ENCODE measurements at places on chromosomes 2 and 18. TPM values are rescaled to one million over a fixed set of nuclear protein-coding genes. Genes with fewer than 3 reads are reported as not detected.
A peak's percentile ranks its signal among the peaks of the same experiment; 100 is the strongest.

OSGEPL1 gene
- 14.8 TPM for total RNA-seq

DNA sequence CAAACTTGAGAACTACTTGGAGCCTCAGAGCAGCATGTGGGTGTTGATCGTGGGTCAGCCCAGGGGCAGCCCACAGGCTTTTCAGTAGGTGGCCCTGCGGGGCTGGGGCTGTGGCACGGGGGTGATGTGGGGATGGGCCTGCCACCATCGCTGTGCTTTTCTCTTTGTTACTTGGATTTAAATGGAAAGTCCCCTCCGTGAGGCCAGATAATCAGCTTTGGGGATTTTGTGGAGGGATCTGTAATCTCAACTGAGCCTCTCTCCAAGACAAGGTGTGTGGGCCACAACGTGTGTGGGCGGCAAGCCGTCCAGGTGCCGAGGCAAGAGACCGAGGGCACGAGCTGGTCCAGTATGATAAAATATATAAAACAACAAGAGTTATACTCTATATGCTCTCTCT is 16.7 kb downstream of the COLEC11 start:
- H3K27ac ChIP-seq: no peak overlapping the region
- DNase-seq: no peak
- no peaks in the 10 kb centered on the region for H3K27me3 ChIP-seq

GRCh38 chr18:49890041-49890440 is 76.7 kb upstream of the ACAA2 start:
- H3K4me1 ChIP-seq: no peaks in the 10 kb centered on the region
- no peak overlapping the region for H3K4me3 ChIP-seq
- H3K27me3 ChIP-seq: no peaks in the 10 kb centered on the region
- DNase-seq: no peak
- H3K27ac ChIP-seq: no peak overlapping the region
- no peaks in the 10 kb centered on the region for H3K36me3 ChIP-seq

DNA sequence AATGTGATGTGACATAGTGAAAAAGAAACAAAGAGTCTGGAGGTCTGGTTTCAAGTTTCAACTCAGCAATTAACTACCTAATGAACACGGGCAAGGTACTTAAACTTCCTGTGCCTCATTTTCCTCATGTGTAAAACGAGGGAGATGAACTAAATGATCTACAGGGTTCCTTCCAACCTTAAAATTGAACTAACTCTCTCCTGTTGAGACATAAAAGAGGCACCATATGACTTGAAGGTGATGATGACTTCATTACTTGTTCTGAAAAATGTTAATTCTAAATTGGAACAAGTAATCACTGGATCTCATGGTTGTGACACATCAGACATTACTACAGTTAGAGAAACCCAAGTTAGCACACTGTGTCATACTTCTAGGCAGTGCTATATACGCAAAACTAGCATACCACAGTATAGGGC is 8.9 kb upstream of the REL start:
- no peaks in the 10 kb centered on the region for H3K4me1 ChIP-seq
- no peaks in the 10 kb centered on the region for H3K36me3 ChIP-seq
- H3K27me3 ChIP-seq: no peaks in the 10 kb centered on the region
- H3K27ac ChIP-seq: no peak overlapping the region
- no peak for DNase-seq

DNA sequence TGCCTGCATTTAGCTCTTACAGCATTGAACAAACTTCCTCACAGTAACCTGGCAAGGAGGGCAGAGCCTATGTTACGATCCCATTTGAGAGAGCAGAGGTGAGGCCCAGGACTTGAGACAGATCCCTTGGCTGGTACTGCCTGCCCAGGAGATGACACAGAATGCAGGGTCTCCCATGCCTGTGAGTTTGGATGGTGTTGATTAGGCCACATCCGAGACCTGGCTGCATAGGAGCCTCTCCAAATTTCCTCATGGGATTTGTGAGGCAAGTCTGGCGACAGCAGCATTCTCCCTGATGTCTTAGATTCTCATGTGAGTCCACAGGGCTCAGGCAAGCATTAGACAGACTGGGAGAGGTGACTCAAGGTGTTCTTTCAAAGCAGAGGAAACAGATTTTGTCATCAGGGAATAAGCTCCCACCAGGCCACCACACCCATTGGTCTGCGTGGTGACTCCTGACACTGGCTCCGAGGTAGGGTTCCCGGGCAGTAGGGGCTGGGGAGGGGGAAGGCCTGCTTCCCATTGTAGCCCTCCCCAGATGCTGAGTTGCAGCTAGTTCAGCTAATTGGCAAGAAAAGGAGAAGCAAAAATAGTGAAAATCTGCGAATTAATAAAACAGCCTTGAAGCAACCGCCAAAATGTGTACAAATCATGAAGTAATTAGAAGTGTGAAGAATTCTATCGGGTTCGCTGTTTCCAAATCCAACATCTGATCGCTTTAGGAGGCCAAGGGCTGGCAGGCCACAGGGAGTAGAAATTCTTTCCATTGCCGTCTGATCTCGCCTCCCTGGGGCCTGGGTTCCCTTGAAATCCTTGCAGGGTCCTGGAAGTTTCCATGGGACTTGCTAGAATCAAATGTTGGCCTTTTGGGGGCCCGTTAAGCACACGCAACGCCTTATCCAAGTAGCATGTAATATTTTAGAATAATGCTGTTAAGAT is 68.0 kb downstream of the MAPK4 start:
- peaks cover 4% of the 10 kb centered on the region for H3K4me1 ChIP-seq
- no peak overlapping the region for H3K27ac ChIP-seq
- H3K4me3 ChIP-seq: no peak overlapping the region
- H3K27me3 ChIP-seq: no peaks in the 10 kb centered on the region
- peak; percentile 29 for DNase-seq

GRCh38 chr2:172128484-172128883 is 25.8 kb upstream of the DLX2 start:
- no peaks in the 10 kb centered on the region for H3K27me3 ChIP-seq
- no peak for DNase-seq
- no peaks in the 10 kb centered on the region for H3K36me3 ChIP-seq
- no peak overlapping the region for H3K4me3 ChIP-seq

- H3K27me3 ChIP-seq: no peaks in the 10 kb centered on the region
- no peak for DNase-seq
- peaks cover 24% of the 10 kb centered on the region for H3K36me3 ChIP-seq
- no peak overlapping the region for H3K4me3 ChIP-seq
- no peak overlapping the region for H3K27ac ChIP-seq
Observed at GRCh38 chr2:36545871-36546416, 52.0 kb downstream of the FEZ2 start.

DNA sequence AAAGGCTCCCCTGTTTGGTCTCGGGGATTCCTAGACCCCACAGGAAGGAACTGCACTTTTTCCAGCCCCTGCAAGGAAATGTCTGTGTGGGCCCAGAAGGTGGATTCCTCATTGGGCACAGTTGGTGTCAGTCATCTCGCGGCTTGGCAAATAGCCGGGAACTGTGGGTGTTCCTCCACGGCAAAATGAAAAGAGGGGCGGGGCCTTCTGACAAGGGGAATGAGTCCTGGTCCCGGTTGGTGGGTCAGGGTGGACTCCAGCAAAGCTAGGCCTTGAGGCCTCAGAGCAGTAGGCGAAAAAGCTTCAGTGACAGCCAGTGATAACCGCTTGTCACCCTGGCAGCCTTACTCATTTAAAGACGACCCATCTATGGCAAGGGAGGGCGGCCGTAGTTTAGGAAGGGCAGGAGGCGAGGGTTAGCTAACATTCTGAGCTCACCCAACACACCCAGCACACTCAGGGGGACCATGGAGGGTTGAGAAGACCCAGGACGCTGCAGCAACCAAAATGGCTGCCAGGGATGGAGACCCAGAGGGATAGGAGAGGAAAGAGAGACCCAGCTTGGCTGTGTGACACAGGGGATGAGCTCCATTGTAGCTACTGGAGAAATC is 16.5 kb downstream of the SLC4A3 start:
- peaks cover 3% of the 10 kb centered on the region for H3K27me3 ChIP-seq
- peak overlapping the region; percentile 90 for H3K27ac ChIP-seq
- peaks cover 8% of the 10 kb centered on the region for H3K4me1 ChIP-seq
- peaks cover 2% of the 10 kb centered on the region for H3K36me3 ChIP-seq

DNA sequence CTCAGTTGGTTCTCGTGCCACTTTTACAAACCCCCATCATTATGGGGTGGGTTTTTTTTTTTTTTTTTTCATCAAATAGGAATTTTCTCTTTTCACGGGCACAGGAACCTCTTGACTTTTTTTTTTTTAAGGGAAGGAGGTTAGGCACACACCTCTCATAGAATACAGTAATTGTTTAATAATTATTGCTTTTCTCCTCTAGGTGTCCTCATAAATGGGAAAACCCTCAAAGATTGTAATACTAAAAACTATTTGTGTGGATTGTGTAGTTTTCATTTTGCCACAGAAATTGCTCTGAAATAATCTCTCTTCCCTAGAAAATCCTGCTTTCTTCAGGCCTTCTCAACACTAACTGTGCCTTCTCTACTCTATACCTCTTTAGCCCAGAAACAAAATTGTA is 147.3 kb downstream of the GREB1L start:
- H3K36me3 ChIP-seq: no peaks in the 10 kb centered on the region
- H3K27me3 ChIP-seq: no peaks in the 10 kb centered on the region
- DNase-seq: no peak
- H3K4me1 ChIP-seq: no peaks in the 10 kb centered on the region

XDH gene
- total RNA-seq: 0.71 TPM

GRCh38 chr2:136175466-136175865 is 57.5 kb upstream of the CXCR4 start:
- no peaks in the 10 kb centered on the region for H3K4me1 ChIP-seq
- no peak overlapping the region for H3K27ac ChIP-seq
- H3K27me3 ChIP-seq: no peaks in the 10 kb centered on the region
- no peak overlapping the region for H3K4me3 ChIP-seq
- no peak for DNase-seq

GAL3ST2 gene
- 0.40 TPM for total RNA-seq

- no peaks in the 10 kb centered on the region for H3K27me3 ChIP-seq
- no peak for DNase-seq
- H3K36me3 ChIP-seq: peaks cover 3% of the 10 kb centered on the region
- peaks cover 7% of the 10 kb centered on the region for H3K4me1 ChIP-seq
Observed at GRCh38 chr18:56884511-56884910, 233.4 kb downstream of the WDR7 start.

DNA sequence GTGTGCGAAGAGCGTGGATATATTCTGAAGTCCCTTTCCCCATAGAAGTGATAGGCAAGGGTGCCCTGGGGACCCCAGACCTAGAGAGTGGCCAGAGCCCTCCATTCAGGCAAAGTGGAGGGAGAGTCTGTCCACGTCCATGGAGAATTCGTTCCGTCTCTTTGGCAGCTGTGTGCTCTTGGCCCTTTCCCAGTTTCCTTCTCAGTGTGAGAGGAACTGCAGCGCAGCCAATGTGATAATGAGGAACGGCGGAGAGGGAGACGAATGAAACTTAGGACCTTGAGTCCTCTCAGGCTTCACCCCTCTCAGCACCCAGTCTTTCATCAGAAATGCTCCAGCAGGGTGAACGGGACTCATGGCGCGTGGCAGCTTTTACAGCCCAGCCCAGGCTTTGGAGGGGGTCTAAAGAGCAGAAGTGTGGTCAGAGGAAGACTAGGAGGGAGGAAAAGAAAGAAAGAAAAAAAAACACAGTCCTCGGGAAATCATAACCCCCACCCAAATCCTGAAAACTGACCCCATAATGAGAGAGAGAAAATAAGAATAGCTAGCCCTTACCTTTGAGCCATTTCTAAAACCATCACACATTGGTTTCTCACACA is 95.0 kb upstream of the RIOK3 start:
- no peak overlapping the region for H3K4me3 ChIP-seq
- H3K27me3 ChIP-seq: no peaks in the 10 kb centered on the region
- no peaks in the 10 kb centered on the region for H3K36me3 ChIP-seq
- peak; percentile 85 for DNase-seq

DNA sequence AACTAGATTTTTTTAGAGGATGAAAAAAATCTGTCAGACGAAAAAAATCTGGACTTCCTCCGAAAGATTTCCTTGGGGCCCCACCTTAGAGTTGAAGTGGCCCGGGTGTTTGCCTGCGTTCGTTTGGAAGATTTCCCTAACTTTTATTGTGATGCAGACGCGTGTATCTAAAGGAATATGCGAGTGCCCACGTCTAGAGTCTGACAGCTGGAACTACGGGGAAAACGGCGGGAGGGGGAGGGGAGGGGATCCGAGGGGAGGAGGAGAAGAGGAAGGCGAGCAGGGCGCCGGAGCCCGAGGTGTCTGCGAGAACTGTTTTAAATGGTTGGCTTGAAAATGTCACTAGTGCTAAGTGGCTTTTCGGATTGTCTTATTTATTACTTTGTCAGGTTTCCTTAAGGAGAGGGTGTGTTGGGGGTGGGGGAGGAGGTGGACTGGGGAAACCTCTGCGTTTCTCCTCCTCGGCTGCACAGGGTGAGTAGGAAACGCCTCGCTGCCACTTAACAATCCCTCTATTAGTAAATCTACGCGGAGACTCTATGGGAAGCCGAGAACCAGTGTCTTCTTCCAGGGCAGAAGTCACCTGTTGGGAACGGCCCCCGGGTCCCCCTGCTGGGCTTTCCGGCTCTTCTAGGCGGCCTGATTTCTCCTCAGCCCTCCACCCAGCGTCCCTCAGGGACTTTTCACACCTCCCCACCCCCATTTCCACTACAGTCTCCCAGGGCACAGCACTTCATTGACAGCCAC is 2.4 kb upstream of the SP9 start:
- H3K4me1 ChIP-seq: no peaks in the 10 kb centered on the region
- no peaks in the 10 kb centered on the region for H3K36me3 ChIP-seq
- DNase-seq: peak; percentile 24
- H3K27me3 ChIP-seq: peaks cover 88% of the 10 kb centered on the region
- H3K27ac ChIP-seq: no peak overlapping the region

- H3K4me3 ChIP-seq: no peak overlapping the region
- H3K27ac ChIP-seq: no peak overlapping the region
Observed at GRCh38 chr2:148627224-148627623, 17.3 kb upstream of the EPC2 start.

- no peak for DNase-seq
- peaks cover 25% of the 10 kb centered on the region for H3K36me3 ChIP-seq
- peak overlapping the region; percentile 55 for H3K27ac ChIP-seq
- no peak overlapping the region for H3K4me3 ChIP-seq
Observed at GRCh38 chr2:218273908-218274249, 3.6 kb downstream of the PNKD start.

- H3K4me1 ChIP-seq: no peaks in the 10 kb centered on the region
- no peak for DNase-seq
- no peak overlapping the region for H3K27ac ChIP-seq
- no peaks in the 10 kb centered on the region for H3K36me3 ChIP-seq
- no peaks in the 10 kb centered on the region for H3K27me3 ChIP-seq
Observed at GRCh38 chr2:234930397-234930796, 21.4 kb upstream of the SH3BP4 start.

CHST9 gene
- 13.6 TPM for total RNA-seq

DNA sequence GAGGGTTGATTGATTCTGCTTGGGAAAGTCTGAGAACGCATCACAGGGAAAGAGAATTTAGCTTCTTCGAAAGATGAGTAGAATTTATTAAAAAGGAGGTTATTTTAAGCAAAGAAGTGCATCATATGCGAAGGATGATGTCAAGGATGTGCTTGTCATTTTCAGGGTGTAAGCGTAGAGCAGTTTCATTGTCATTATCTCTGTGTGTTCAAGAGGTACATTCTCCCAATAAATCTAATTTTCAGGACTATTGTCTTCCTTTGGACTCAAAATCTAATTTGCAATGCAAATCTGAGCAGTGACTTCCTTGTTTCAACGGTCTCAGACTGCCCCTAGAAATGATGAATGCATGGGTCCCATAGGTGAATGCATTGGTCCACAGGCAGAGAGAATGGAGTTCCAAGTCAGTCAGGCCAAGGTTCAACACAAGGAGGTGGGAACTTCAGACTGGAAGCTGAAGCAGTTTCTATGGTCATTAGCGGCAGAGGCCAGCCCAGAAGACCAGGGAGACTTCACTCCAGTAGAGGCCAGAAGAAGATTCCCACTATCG is 99.8 kb downstream of the CDC42EP3 start:
- no peak overlapping the region for H3K27ac ChIP-seq
- no peak for DNase-seq

All from lung (tissue), 17 donors.